ENCODE measurements at places on chromosomes 7 and 10.

- no peak for DNase-seq
Observed at GRCh38 chr7:43038254-43038653, 74.2 kb upstream of the HECW1 start.

DNA sequence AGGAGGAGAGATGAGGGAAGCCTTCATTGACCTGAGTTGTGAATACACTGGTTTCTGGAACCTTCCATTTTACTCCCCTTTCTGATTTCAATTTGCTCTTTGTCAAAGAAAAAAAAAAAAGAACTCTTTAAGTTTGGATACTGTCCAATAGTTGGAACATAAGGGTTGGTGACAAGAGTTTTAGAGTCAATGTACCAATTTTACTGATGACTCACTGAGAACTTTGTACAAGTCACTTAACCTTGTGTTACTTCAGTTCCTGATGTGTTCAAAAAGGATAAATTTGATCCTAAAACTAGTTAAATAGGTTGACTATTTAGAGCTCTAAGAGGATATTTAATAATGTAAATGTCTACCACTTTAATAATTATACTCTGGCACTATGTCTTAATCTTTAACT, 4.1 kb upstream of the CDK14 start:
- DNase-seq: no peak

- DNase-seq: no peak
Observed at GRCh38 chr10:77220150-77220549, 417.5 kb downstream of the KCNMA1 start.

DNA sequence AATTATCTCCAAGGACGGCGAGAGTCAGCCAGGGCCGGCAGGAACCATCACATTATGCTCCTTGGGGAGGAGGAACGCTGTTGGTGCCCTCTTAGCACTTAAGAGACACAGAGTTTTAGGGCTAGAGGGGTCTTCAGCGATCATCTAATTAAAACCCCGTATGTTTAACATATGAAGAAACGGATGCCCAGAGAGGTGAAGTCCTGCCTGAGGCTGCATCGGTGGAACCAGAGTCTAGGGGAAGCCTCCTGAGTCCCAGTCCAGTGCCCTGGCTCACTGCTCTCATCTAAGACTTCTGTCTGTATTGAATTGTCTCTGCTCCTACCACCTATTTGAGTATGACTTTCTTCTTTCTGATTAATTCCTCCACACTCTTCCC, 688 bp upstream of the ABCB4 start:
- DNase-seq: no peak

DNA sequence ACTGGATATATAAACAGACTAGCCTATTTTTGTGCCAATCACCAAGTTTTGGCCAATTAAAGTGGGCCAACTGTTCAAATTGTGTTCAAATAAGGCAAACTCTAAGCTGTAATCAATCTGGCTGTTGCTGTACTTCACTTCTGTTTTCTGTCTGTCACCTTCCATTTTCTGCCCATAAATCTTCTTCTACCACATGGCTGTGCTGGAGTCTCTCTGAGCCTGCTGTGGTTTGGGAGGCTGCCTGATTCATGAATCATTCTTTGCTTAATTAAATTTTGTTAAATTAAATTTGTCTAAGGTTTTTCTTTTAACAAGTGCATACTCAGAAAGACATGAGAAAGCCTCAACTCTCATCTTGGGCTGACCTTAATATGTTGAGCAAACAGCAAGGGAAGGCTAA, 172.6 kb upstream of the VIPR2 start:
- no peak for DNase-seq

DNA sequence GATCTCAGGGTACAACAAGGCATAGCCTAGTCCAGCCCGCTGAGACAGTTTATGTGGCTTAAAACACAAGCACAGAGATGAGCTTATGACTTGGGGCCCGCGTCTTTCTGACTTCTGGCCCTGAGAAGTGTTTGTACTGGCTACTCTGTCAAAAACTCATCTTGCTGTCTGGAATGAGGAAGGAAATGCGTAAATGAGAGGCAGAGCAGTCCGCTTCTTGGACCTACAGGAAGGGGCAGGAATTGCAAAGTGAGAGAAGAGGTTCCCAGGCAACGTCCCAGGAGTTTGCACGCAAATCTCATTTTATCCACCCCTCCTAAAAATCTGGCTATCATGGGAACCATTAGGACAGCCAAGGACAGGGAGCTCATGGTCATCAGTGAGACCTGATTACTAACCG, 5.5 kb downstream of the ANXA11 start:
- DNase-seq: no peak
